ENCODE measurements at places on chromosomes 4 and X. TPM values are rescaled to one million over a fixed set of nuclear protein-coding genes. Genes with fewer than 3 reads are reported as not detected.

GRCh38 chr4:160709026-160709425, 1454.8 kb downstream of the FSTL5 start:
- ATAC-seq, result no peak

DNA sequence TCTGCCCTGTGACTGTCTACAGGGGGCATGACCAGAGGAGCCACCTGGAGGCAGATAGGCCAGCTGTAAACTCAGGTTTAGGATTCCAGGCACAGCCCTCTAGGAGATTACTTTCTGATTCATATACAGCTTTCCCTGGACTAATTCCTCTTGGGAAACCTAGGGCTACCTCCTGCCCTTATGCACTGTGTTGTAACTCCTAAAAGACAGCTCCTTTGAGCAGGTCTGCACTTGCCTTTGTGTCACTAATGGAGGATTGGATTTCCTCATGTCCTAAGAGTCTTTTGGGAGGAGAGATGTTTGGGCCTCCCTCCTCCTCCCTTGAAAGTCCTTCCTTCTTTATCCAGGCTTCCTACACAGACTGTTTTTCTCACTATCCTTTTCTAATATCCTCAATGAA, 202.0 kb downstream of the PCDH19 start:
- no peak for ATAC-seq

DNA sequence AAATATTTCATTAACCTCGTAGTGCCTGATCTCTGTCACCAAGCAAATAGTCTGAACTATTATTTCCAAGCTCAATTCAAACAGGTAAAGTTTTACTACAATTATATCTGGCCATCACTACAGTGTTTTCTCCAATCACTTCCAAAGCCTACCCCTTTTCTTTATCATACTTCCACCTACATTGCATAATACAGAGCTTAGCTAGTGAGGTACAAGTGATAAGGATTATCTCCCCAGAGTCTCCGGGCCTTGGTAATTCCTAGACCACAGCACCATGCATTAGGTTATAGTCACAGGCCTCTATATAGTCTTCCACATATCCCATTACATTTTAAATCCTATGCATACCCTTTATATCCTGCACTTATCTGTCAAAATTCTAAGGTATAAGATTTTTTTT, 154.2 kb downstream of the SNCA start:
- no peak for ATAC-seq

GRCh38 chrX:20285511-20285910, 18.8 kb upstream of the RPS6KA3 start:
- no peak for ATAC-seq

GRCh38 chr4:56425518-56425917, 9.9 kb downstream of the PPAT start:
- no peak for ATAC-seq

DNA sequence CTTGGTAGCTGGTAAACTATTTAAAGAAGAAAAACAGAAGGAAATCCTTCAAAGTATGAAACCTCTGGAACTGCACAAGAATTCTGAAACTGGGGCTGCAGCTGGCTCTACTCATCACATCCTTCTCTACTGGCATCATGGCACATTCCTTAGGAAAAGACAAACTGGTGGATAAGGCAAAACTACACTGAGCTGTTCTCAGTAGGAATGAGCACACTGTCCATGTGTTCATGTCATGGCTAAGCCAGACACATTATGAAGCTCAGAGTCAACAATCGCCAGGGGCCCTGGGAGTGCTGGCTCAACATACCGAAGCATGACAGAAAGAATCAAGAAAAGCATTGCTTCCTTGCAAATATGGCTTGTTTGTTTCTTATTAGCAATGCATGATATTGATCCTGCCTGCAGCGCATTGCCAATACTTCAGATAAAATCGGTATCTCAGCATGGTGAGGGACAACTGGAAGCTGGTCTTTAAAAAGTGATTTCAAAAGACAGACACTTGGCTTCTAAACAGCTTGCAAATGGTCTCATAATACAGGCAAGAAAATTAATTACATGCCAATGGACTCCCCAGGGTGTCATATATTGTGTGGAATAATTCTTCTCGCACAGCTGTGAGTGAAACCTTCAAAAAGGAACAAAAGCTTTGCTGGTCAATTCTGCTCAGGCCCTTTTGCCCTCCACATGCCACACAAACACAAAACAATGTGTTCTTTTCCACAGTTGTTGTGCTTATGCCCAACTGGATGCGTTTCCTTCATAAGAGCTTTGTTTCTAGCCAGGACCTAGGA, 300.2 kb upstream of the VCX start:
- no peak for ATAC-seq

DNA sequence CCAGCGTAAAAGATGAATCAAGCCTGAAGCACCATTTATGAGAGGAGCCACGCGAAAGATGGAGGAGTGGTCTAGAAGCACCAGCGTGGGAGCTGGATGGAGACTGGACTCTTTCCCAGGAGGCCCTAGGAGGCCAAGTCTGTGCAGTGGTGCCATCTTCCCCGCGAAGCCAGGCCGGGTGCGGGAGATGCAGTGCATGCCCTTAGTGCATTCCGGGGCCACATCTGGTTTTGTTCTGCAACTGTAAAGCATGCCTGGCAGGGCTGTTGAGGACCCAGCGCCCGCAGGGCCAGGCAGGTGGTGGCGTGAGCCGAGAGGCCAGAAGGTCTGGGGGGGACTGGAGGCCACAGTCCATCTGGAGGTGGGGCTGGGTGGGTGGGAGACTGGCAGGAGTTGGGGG, 78.6 kb upstream of the ADRA2C start:
- ATAC-seq, result no peak

- no peak for ATAC-seq
Observed at GRCh38 chr4:185204238-185204910, 574 bp upstream of the CFAP97 start.

DNA sequence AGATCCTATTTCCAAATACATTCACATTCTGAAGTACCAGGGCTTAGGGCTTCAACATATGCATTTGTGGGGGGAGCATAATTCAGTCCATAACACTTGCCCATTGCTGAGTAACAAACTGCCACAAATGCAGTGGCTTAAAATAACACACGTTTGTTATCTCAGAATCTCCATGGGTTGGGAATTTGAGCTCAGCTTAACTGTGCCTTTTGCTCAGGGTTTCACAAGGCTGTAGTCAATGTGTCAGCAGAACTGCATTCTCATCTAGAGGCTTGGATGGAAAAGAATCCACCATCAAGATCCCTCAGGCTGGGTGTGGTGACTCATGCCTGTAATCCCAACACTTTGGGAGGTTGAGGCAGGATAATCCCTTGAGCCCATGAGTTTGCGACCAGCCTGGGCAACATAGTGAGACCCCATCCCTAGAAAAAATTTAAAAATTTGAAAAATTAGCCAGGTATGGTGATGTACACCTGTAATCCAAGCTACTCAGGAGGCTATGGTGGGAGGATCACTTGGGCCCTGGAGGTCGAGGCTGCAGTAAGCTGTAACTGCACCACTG, 25.8 kb upstream of the TBL1X start:
- no peak for ATAC-seq

GRCh38 chr4:8710416-8710815, 117.9 kb downstream of the CPZ start:
- no peak for ATAC-seq

- ATAC-seq, result no peak
Observed at GRCh38 chrX:134572816-134573682, 85.2 kb downstream of the PLAC1 start.

GRCh38 chrX:123647244-123647643, 85.6 kb downstream of the THOC2 start:
- ATAC-seq, result no peak

DNA sequence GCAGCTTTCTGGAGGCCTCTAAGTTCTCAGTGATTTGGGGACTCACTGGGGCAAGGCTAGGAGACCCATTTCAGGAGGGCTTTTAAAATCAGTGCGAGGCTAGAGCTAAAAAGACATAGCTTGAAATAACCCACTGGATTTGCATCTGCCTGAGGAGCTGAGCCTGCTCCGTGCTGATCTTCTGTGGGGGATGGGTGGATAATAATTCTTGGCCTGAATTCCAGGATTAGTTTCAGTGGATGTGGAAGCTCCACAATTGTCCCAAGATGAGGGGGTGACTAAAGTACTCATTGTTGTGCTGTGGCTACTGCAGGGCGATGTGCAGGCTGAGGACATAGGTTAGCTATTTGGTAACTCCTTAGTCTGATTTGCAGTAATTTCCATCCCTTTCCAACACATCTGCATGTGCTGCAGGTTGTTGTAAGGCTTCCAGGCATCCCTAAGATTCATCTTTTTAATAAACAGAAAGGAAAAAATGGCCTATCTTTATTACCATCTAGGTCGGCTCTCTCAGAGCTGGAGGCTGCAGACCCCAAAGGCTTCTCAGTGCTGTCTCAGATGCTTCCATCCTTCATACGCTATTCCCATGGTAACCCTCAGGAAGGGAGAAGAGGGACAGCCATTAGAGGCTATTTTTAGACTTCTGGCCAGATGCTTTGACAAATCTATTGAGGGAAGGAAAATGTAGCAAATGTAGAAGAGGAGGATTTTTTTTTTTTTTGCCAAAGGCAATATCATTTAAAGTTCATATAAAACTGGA, 63.4 kb downstream of the GRXCR1 start:
- ATAC-seq, result no peak

GRCh38 chr4:132101526-132101925, 1047.6 kb upstream of the PCDH10 start:
- no peak for ATAC-seq

- no peak for ATAC-seq
Observed at GRCh38 chrX:45508454-45508853, 307.8 kb upstream of the DIPK2B start.

DNA sequence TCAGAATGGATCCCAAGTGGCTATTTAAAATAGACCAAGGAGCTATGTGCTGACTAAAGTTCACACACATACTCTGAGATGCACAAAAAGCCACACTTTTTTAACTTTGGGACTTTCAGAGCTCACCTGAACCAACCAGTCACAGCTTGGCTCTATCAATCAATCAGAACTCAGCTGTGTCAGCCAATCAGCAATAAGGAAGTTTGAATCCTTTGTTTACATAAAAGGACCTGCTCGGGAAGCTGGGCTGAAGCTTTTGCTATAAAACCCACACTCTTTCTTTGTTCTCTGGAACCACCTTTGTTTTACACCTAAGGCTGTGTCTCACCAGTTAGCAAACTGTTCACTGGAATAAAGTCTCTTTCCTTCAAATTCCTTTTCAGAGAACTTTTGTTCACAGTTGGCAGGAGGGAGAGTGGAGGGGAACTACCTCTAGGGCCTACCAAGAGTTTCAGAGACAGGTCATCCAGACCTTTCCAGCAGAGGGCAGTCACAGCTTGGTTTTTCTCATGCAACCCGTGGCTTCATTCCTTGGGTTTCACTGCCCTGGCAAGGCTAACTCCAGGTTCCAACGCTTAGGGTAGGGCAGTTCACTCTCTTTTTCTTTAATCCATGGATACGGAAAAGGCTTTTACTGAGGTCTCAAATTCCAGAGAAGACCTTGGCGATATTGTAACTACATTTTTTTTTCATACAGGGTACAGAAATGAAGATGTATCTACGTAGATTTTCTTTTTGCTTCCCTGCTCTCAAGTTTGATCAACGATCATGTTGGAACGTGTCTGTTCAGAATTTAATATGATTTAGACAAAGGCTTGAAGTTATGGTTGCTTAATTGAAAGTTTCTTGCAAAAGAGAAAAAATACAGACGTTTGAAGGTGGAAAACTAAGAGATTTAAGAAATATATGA, 80.7 kb downstream of the GPRIN3 start:
- peak; percentile 78 for ATAC-seq

GRCh38 chr4:184313702-184314659, 96.3 kb upstream of the ENPP6 start:
- ATAC-seq, result peak; percentile 24

- ATAC-seq, result no peak
Observed at GRCh38 chr4:183478926-183479325, 25.9 kb upstream of the ING2 start.

DNA sequence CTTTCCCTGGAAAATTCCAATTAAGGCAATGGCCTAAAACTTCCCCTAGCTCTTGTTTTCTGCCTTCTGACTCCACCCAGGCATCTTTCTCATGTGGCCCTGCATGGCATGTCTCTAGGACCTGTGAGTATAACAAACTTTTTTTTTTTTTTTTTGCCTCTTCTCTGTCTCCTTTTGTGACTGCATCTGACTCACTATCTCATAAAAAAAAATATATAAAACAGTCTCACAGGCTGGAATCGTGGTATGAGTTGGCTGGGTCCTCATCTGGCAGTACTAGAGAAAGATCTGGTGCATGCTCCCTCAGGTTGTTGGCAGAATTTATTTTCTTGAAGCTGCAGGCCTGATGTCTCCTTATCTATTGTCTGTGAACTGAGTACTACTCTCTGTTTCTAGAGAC, 313.9 kb downstream of the TECRL start:
- ATAC-seq, result no peak

- ATAC-seq, result no peak
Observed at GRCh38 chr4:46211406-46211805, 87.6 kb upstream of the GABRG1 start.

- no peak for ATAC-seq
Observed at GRCh38 chr4:188459381-188459780, 320.1 kb downstream of the TRIML1 start.

GRCh38 chr4:73822389-73822788, 14.1 kb upstream of the CXCL6 start:
- ATAC-seq, result no peak

KLF8 gene
- total RNA-seq, result 10.9 TPM

HHIP gene
- 0.19 TPM for total RNA-seq

ADH1C gene
- 7.8 TPM for total RNA-seq

GPR50 gene
- total RNA-seq, result not detected

UGT2B10 gene
- total RNA-seq, result not detected

BMPR1B gene
- total RNA-seq, result 14.7 TPM

NLRP2B gene
- not detected for total RNA-seq

RAB9B gene
- total RNA-seq, result 13.2 TPM

IQSEC2 gene
- total RNA-seq, result 18.7 TPM

CLNK gene
- not detected for total RNA-seq

COL4A6 gene
- total RNA-seq, result 217 TPM

GRPR gene
- total RNA-seq, result 17.5 TPM

ATP2B3 gene
- 0.37 TPM for total RNA-seq

CXCL10 gene
- not detected for total RNA-seq

ZFP92 gene
- 2.0 TPM for total RNA-seq

ZNF280C gene
- 3.8 TPM for total RNA-seq

PRKG2 gene
- total RNA-seq, result 24.9 TPM

RHOH gene
- total RNA-seq, result 0.47 TPM

IL15 gene
- 2.0 TPM for total RNA-seq

XKRX gene
- total RNA-seq, result not detected

SPOCK3 gene
- total RNA-seq, result 4.7 TPM

PHEX gene
- 0.79 TPM for total RNA-seq

Data from gastroesophageal sphincter (tissue), 4 donors.